ENCODE measurements at places on chromosomes 2 and 18.

- DNase-seq: no peak
These were observed 150.1 kb upstream of the LRRTM1 start for GRCh38 chr2:80454628-80455027.

DNA sequence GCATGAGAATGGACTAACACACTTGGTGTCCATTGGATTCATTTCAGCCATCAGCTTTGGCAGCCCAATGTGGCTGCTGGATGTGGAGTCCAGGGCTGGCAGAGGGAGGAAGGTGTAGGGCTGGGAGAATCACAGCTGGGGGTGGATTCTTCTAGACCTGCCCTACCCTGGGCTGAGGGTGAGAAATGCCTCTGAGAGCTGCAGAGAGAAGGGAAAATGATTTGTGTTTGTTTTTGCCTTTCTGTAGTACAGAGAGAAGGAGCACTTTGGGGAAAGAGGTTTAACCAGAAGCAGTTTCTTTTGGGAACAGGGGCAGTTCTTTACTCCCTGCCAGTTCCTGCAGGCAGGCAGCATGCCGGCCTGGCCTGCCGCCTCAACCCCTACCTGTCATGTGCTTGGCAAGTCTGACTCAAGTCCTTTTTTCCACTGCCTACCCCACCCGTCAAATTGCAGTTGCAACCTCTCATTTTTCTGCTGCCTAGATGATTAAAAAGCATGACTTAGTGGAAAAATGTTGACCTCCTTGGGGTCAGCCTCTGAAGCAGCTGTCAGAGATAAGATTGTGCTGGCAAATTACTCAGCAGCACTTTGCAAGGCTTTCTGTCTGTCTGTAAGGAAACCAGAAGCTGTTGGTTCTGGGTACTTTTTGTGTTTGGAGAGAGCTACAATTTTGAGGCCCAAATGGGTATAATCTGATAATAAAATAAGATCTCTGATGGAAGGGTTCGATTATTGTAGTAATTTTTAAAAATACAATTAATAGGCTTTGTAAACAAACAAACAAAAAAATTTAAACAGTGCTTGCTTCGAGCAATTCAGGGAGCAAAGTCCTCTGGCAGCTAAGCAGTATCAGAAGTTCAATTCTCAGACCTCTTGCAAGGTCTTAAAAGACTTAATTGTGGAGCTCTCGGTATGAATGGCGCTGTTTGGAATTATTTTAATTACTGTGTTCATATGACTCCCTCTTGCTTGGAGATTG lies 21.7 kb downstream of the LBH start:
- DNase-seq: peak; percentile 41

GRCh38 chr18:8767340-8767739 lies 62.0 kb downstream of the MTCL1 start:
- no peak for DNase-seq

DNA sequence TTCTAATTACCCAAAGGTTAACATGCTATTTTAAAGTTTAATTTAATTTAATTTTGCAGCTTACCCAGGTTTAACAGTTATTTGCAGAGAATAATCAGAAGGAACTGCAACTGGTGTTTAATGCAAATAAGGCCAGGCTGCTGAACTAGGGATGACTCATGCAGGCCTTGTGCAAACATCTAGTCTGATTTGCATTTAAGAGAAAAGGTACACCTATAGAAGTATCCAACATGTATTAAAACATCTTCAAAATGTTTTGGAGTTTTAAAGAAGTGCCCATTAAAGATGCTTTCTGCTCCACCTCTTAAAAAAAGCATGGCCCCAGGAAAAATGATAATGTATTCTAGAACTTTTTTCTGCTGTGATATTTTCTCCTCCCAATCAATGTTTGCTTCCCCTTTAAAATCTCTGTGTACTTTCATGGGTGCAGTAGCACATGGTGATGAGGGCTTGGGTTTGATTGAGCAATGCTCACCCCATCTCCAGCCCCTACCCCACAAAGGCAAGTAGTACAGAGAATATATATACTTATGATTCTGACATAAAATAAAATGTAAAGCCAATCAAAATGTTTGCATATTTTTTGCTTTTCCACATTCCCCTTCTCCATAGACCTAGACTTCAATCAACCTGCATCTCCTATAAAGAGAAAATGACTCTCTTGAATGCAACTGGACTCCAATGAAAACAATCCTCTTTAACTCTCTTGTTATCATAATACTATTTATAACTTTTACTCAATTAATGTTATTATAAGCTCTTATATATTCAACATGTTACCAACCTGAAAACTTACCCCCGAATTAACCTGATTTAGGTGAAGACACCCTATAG lies 54.1 kb downstream of the ATP8B1 start:
- DNase-seq: no peak

DNA sequence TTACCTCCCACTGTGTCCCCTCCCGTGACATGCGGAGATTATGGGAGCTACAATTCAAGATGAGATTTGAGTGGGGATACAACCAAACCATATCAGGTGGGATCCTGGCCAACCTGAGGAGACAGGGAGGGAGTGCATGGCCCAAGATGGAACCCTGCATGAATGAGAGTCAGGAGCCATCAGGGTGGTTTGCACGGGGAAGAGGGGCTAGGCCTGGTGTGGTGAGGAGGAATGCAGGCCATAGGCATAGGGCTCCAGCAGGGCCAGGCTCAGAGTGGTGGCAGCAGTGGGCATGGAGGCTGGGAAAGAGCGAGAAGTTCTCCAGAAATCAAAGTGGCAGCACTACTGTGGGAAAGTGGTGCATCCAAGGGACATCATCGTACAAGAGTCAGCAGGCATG lies 74.0 kb upstream of the BCL2L11 start:
- DNase-seq: no peak

DNA sequence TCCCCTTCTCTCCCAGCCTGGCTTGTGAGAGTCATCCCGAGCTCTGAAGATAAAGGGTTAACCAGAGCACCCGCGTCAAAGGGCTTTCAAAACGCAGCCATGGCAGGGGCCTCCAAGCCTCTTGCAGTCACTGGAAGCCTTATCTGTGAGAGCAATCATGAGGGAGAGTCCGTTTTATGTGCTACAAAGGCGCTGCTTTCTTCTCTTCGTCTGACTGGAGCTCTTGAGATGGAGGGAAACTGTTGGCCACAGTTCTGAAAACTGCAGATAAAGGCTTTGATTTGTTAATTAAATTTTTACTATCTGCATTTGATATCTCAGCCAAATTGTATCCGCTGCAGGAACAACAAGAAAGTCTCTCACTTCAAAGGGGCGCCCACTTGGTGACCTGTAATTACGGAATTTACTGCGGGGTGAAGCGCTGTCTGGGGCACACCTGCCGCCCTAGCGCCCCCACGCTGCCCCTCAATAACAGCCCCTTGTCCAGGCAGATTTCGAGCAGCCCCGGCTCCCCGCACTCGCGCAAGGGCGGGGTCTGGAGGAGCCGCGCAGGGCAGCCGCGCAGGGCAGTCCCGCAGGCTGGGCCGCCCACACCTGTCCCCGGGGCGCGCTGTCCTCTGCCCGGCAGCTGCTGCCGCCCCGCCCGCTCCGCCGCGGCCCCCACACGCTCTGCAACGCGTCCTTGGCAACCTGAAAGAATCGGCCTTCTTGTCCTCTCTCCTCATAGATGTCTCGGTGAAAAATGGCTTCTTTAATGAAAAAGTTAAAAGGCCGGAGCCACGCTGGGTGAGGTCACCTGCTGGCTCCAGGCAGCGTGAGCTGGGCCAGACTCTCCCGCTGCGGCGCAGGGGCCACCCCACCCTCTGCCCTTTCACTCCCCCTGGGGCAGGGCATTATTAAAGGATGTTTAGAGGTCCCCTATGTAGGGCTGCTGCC lies 217.9 kb downstream of the VAPA start:
- DNase-seq: no peak

- no peak for DNase-seq
These were observed 33.9 kb downstream of the STAT1 start for GRCh38 chr2:190979906-190980629.

- DNase-seq: no peak
These were observed 87.6 kb downstream of the SLC8A1 start for GRCh38 chr2:40364151-40364874.

Measured in stimulated activated naive CD4-positive, alpha-beta T cell (primary cell).